ENCODE measurements at places on chromosomes 13 and 19. TPM values are rescaled to one million over a fixed set of nuclear protein-coding genes. Genes with fewer than 3 reads are reported as not detected.

Gene ZNF497
- 2.0 TPM for total RNA-seq

Gene RELB
- total RNA-seq: 12.0 TPM

GRCh38 chr19:18289471-18290301 lies 8.3 kb upstream of the JUND start:
- DNase-seq: no peak

GRCh38 chr13:94090773-94091480 lies 388.6 kb downstream of the DCT start:
- no peak for DNase-seq

- DNase-seq: no peak
Observed at GRCh38 chr19:39686739-39687138, 17.5 kb upstream of the LGALS14 start.

DNA sequence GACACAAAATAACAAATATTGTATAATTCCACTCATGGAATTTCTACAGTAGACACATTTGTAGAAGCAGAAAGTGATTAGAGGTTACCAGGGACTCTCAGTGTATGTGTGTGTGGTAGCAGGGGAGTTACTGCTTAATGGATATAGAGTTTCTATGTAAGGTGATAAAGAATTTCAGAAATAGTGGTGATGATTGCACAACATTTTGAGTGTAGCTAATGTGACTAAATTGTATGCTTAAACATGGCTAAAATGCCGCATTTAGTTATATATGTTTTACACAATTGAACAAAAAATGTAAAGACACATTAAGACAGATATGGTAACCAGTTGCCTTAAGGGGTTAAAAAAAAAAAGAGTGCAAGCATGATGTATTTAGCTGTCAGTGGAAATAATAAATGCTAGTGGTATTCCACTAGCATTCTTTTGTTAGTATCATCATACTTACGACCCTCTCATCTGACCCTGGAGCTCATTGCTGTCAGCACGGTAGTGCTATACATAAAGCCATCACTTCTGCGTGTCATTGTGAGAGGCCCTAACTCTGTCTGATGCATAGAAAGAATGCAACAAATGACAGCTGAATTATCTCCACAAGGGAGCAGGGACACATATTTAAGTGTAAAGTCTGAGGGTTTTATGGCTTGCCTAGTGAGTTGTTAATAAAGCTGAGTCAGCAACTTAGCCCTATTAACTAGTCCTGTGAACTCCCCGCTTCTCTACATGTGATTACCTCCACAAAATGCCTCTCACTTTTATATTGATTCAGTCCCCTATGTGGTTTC lies 134.1 kb upstream of the RXFP2 start:
- DNase-seq: no peak

DNA sequence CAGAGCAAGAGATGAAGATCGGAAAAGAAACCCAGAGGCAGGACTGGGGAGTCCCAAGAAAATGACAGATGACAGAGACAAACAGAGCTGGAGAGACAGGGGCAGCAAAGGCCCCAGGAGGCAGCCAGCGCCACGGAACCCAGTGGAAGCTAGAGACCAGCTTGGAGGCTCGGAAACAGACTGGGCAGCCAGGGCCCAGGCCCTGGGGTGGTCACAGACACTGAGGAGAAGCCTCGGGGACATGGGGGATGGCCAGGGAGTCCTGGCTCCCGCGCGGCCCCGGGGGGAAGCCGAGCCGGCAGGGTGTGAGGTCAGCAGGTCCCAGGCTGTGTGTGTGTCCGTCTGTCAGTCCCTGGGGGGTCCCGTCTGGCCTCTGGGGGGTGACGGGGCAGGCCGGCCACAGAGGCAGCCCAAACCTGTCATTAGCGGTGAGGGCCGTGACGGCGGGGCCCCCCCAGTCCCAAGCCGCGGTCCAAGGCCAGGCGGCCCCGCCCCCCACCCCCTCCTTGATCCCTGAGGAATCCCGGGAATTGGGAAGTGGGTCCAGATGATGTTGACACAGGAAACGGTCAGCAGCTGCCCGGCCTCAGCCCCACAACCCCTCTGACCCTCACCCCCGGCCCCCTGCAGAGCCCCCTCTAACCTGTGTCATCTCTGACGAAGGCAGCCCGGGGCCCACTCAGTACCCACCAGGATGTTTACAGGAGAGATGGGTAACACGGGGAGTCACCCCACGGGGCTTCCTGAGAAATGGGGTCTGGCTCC lies 2.5 kb upstream of the TMEM190 start:
- no peak for DNase-seq

- DNase-seq: no peak
Observed at GRCh38 chr19:4557971-4558941, 1.2 kb downstream of the SEMA6B start.

DNA sequence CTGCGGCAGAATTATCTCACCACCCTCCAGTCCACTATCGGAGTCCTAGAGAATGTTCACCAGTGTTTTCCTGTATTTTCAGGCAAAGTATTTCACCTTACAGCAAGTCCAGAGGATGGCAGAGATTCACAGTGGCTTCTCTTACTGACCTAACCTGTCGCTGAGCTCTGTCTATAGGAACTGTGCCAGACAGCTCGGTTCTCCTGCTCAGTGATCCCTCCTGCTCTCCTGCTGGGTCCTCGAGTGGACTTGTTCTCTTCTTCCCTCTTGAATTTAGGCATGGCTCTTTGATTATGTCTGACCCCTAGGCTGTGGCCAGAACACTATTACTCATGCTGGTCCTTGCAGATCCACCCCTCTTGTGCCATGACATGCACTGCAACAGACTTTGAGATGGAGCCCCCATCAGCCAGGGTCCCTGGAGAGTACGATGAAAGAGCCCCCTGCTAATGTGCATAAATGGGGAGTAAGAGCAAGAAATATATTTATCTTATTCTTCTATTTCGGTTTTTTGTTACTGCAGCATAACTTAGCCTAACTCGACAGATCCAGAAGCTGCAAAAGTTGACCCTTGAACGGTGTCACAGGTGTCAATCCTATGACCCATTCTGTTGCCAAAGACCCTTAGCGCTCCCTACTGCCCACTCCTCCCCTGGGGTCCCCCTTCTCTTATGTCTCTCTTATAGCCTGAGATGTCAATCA lies 439.4 kb downstream of the ZNF536 start:
- no peak for DNase-seq

DNA sequence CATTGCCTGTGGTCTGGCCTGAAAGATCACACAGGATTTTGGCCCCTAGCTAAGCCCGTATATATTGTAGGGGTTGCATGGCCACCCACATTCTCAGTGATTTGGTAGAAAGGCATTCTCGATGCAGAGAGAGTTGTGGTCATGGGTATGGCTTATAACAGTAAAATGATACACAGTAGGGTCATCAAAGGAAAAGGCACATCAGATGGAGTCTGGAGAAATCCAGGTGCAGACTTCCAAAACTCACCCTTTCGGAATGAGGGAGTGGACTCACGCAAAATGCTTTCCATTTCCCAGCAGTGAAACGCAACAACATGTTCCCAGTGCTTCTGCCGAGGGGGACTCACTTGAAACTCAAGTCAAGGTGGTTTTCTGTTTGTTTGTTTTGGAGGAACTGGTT lies 802.5 kb upstream of the SLITRK1 start:
- no peak for DNase-seq

DNA sequence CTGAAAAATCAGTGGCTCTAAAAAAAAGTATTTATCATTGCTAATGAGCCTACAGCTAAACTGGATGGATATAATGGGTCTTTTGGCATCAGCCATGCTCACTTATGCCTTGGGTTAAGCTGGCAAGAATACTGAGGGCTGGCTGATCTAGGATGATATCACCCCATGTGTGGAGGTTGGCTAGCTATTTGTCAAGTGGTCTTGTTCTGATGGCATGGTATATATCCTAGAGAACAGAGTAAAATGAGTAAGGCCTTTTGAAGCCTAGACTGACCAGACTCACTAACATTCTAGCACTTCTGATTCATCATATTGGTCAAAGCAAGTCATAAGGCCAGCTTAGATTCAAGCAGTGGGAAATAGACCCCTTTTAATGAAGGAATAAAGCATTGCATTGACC lies 383.0 kb downstream of the SLITRK1 start:
- no peak for DNase-seq

DNA sequence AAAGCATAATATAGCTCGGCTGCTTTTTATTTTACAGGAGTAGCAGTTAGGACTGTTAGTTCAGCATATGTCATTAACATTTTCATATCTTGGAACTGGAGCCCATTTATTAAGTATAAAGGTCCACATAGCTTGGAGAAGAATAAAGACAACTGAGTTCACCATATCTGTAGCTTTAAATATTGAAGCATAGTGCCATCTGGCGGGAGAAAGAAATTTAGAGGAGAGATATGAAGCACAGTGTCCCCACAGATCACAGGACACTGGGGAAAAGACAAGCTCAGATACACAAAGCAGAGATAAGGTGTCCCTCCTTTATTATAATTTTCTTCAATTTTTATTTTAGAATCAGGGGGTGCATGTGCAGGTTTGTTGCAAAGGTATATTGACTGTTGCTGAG lies 104.7 kb upstream of the FREM2 start:
- no peak for DNase-seq

DNA sequence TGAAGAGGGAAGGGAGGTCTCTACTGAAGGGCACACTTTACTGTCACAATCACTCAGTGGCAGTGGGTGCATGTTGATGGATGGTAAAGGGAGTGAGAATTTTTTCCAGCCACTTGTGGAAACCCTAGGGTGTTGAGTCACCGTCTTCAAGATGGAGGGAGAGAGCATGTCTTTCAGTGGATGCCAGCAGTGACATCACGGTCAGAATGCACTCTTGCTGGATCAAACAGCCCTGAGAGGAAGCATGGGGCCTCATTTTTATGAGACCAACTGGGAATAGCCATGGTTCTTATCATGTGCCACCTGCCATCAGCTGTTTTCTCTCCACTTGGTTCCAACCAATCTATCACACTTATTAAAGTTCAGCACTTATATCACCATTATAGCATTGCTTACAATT lies 182.5 kb downstream of the KCNRG start:
- no peak for DNase-seq

GRCh38 chr13:50460358-50460757 lies 383.1 kb downstream of the DLEU7 start:
- DNase-seq: no peak
